ENCODE measurements at places on chromosomes 2 and 18. TPM values are rescaled to one million over a fixed set of nuclear protein-coding genes. Genes with fewer than 3 reads are reported as not detected.

DNA sequence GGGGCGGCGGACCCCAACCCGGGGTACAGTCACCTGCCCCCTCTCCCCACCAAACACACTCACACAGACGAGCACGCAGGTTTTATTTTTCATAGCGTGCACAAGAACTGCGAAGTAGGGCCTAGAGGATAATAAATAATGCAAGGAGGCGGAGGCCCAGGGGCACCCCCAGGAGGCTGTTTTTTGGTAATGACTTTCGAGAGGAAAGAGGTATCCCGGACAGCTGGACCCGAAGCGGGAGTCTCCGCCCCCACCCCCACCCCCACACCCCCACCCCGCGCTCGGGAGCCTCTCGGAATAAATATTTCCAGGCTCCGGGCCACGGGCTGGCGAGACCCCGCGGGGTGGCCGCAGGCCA lies 3.4 kb downstream of the CYP26B1 start:
- H3K27me3 ChIP-seq = peaks cover 80% of the 10 kb centered on the region
- no peaks in the 10 kb centered on the region for H3K36me3 ChIP-seq
- H3K4me1 ChIP-seq = peaks cover 8% of the 10 kb centered on the region
- no peak for DNase-seq
- no peak overlapping the region for H3K27ac ChIP-seq
- H3K4me3 ChIP-seq = no peak overlapping the region

DNA sequence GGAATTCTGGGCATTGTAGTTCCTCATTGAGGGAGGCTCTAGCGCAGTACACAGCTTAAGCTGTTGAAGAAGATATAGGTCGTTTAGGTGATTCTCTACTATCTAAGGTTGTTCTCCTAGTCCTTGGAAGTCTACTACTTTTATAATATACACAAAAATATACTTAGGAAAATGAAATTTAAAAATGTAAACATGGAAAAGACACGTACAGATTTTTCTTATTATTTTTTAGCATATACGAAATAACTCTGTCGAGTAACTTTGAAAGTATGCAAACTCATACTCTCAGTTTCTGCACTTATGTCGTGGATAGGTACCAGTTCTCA lies 272 bp upstream of the FASTKD1 start:
- H3K27me3 ChIP-seq = no peaks in the 10 kb centered on the region
- H3K4me3 ChIP-seq = peak overlapping the region; percentile 62
- no peak overlapping the region for H3K27ac ChIP-seq
- H3K36me3 ChIP-seq = no peaks in the 10 kb centered on the region
- no peak for DNase-seq

- peak overlapping the region; percentile 62 for H3K27ac ChIP-seq
- no peak overlapping the region for H3K4me3 ChIP-seq
- H3K4me1 ChIP-seq = peaks cover 11% of the 10 kb centered on the region
- H3K36me3 ChIP-seq = no peaks in the 10 kb centered on the region
- H3K27me3 ChIP-seq = no peaks in the 10 kb centered on the region
- DNase-seq = peak; percentile 63
These were observed 32.2 kb upstream of the TRIB2 start for GRCh38 chr2:12684471-12684936.

Gene LDLRAD4
- polyA plus RNA-seq = not detected

Data from IMR-90 (cell line).